ENCODE measurements at places on chromosomes 5 and 9.

DNA sequence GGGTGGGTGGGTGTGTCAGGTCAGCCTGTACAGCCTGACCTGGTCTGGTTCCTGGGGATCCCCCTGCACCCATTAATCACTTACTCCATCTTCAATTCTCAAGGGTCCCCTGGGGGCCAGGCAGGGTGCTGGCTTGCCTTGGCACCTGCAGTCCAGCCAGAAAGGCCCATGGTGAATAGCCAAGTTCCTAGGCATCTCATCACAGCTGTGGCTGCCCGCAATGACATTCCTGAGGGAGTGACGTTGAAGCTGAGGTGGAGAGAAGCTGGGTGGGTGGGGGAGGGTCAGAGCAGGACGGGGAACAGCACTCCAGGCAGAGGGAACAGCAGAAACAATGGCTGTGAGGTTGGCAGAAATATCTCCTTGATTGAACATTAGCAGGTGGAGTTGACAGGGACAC lies 10.6 kb downstream of the HMCN2 start:
- DNase-seq, result no peak

- DNase-seq, result no peak
Measured at GRCh38 chr5:90201923-90202322, 207.6 kb downstream of the CETN3 start.

DNA sequence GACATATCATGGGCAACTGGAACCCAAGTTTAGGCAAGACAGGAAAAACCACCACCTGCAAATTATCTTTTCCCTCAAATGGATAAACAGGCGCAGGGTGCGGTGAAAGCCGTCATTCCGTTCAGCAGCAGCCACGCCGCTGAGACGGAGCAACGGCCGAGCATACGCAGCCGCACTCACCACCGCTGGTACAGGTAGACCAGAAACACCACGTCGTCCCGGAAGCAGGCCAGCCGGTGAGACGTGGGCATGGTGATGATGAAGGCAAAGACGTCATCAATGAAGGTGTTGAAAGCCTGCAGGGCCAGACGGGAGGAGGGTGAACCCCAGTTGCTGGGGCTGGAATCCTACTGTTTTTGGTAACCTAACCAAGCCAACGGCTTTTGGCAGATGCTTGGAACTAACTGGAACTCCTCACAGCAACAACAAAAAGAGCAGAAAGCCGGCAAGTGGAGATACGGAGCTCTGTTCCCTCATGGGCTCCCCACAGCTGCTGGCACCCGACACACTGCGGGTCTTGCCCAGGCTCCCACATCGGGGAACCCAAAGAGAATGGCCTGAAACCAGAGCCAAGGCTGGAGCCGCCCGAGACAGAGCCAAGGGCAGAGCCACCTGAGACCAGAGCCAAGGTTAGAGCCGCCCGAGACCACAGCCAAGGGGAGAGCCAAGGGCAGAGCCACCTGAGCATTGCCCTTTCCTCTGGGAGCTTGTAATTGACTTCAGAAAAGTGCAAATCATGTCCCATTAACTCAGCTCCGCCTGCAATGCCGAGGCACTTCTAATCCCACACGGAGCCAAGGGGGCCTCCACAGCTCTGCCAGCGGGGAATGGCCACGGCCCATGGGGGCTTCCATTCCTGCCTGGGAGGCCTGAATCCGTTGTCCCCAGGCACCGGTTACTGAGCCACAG lies 24.2 kb downstream of the CLPTM1L start:
- no peak for DNase-seq

- no peak for DNase-seq
Measured at GRCh38 chr5:44320188-44320587, 69.0 kb downstream of the FGF10 start.

DNA sequence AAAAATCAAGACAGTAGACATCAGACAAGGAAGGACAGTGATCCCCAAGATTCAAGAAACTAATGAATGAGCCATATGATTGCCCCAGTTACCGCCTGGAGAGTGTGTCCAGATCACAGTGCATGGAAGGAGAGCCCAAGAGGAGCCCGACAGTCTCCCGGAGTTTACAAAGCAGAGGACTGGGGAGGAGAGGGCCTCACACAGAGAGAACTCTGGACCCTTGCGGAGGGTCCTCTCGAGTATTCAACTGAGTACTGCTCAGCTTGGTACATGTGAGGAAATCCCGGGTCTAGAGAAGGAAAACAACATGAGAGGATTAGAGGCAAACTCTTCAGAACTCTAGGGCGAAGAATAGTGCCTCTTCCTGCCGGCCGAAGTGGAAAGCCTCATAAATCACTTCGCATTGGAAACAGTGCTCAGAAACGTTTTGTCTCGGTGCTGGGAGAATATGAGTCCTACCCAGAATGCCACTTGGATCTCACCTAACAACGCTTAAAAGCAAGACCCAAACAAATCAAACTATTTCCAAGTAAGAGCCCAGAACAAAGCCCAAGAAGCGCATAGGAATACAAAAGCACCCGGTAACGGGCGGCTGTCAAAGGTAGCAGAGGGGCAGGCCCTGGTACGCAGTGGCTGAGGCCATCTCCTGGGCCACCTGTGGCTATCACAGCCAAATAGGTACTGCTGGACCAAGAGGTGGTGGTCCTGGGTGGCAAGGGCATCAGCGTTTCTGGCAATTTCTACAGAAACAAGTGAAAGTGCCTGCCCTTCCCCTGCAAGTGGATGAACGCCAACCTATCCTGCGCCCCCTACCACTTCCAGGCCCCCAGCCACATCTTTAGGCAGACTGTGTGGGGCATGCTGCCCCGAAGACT lies 36.0 kb downstream of the FAM78A start:
- DNase-seq, result no peak

- DNase-seq, result no peak
Measured at GRCh38 chr5:88734191-88734640, 148.8 kb downstream of the MEF2C start.

DNA sequence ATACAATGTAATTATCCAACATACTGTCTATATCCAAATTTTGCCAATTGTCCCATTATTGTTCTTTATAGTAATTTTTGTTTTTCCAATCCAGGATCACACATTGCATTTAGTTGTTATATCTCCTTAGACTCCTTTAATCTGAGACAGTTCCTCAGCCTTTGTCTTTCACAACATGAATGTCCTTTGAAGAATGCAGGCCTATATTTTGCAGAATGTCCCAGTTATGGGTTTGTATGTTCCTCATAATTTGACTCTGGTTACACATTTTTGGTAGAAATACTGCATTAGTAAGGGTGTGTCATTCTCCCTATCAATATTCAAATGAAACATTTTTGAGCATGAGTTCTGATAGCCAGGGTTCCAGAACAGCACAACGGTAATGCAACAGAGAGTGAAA lies 6.7 kb downstream of the CD180 start:
- no peak for DNase-seq

DNA sequence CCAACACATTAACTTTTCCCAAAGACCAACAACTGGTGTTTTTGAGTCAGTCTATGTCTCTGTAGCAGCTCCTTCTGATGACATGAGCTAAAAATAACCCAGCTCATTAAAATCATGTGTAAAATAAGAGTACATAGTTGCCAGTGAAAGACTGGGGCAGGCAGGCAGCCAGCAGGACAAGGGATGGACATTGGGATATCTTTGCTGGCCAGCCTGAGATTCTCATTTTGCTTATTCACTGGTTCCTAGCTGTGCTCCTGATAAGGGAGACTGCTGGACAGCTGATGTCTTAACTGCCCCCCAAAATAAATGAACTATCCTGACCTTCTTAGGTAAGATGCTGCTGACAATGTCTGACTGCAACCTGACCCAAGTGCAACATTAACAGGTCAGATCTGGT lies 33.9 kb downstream of the EPB41L4B start:
- DNase-seq, result no peak

- no peak for DNase-seq
Measured at GRCh38 chr9:90991953-90992352, 190.3 kb downstream of the SYK start.

- no peak for DNase-seq
Measured at GRCh38 chr5:135072387-135073281, 38.6 kb upstream of the PITX1 start.

- no peak for DNase-seq
Measured at GRCh38 chr9:104795082-104795481, 31.2 kb downstream of the NIPSNAP3B start.

Data from anterior cingulate cortex (tissue), 58 donors.